Omental fat pad (tissue), 4 donors: ENCODE measurements at places on chromosomes 11 and 22. TPM values are rescaled to one million over a fixed set of nuclear protein-coding genes. Genes with fewer than 3 reads are reported as not detected.
A peak's percentile ranks its signal among the peaks of the same experiment; 100 is the strongest.

- no peak for DNase-seq
These were observed 10.7 kb upstream of the FAM118A start for GRCh38 chr22:45298934-45299505.

- DNase-seq, result no peak
These were observed 721.2 kb downstream of the LUZP2 start for GRCh38 chr11:25218036-25218435.

DNA sequence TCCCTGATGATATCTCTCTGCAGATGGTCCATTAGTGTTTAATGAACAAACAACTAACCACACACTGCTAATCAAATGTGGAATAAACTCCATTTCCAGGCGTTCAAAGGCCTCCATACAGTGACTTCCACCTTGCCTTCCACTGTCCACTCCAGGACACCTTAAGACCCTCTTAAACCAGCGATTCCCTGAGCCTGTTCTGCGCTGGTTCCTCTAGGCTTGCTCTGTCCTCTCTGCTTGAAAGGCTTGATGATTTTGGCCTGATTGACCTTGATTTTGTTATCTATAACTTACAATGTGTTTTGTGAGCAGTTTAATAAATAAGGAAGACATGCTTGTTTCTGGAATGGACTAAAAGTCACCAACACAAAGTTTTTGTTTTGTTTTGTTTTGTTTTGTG, 12.0 kb downstream of the OVCH2 start:
- DNase-seq, result no peak

GRCh38 chr11:114987186-114987760, 308.9 kb downstream of the NXPE2 start:
- no peak for DNase-seq

GRCh38 chr11:102610200-102610599, 14.9 kb downstream of the MMP20 start:
- no peak for DNase-seq

GRCh38 chr22:37088108-37088605, 21.4 kb downstream of the TMPRSS6 start:
- DNase-seq, result no peak

GRCh38 chr11:7445564-7445963, 39.7 kb upstream of the OLFML1 start:
- DNase-seq, result no peak

DNA sequence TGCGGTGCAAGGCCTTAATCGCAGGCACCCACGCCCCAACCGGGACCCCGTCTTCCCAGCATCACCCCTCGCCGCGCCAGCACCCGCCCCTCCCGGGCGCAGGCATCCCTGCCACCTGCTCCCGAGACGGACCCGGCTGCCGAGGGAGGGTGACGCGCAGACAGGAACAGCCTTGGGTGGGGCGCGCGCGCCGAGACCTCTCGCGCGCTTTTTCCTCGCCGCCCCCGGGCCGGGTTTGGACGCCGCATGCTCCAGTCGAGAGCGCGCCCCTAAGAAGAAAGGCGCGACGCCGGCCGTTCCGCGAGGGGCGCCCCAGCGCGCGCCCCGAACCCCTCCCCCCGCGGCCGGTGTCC, 504 bp downstream of the CFL1 start:
- peak; percentile 24 for DNase-seq

DNA sequence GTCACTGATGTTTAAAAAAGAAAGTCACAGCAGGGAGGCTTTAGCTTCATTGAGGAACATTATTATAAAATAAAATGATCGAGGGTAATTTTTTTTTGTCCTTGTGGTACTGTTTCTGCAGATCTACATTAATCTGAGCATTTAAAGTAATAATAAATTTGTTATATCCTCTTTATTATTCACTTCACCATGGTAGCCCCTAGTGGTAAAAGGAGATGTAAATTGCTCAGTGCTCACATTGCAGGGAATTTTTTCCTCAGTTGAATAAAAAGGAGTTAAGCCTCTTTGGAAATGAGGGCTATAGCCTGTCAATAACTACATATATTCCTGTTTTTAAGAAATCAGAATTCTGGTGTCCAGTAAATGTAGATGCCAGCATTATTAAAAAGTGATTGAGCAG, 99.7 kb upstream of the VPREB1 start:
- no peak for DNase-seq

- no peak for DNase-seq
These were observed 32.5 kb downstream of the ALX4 start for GRCh38 chr11:44277196-44278090.

GRCh38 chr11:77090373-77091111, 12.1 kb upstream of the OMP start:
- DNase-seq, result no peak

- DNase-seq, result no peak
These were observed 200.1 kb upstream of the GUCY1A2 start for GRCh38 chr11:107218123-107219013.

DNA sequence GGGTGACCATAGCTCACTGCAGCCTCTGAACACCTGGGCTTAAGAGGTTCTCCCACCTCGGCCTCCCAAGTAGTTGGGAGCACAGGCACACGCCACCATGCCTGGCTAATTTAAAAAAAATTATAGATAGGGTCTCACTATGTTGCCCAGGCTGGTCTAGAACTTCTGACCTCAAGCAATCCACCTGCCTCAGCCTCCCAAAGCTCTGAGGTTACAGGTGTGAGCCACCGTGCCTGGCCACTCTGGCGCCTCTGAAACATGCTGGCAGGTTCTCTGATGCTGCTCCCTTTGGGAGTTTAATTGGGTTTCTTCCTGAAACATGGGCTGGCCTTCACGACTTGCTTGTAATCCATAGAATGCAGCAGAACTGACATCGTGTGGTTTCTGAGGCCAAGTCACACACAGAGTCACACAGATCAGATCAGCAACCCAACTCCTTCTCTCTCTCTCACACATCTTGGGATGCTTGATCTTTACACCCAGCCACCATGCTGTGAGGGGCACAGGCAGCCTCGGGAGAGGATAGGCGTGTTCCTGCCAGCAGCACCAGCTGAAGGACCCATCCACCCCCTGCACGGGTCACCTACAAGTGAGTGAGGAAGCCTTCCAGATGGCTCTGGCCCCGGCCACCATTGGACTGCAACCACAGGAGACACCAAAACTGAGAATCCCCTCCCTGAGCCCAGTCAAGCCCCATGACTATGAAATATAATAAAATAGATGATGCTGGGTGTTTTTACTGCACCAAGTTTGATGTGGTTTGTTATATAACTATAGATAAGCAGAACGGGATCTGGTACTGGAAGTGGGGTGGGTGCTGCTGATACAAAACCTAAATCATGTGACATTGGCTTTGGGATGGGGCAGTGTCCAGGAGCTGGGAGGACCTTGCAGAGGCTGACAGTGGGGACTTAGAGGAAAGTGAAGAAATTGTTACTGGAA, 3.1 kb upstream of the GSC2 start:
- DNase-seq, result no peak

GRCh38 chr11:2465202-2466068, 20.6 kb downstream of the KCNQ1 start:
- DNase-seq, result peak; percentile 19

- no peak for DNase-seq
These were observed 11.3 kb downstream of the TRIM66 start for GRCh38 chr11:8671193-8671612.

GRCh38 chr11:464316-464715, 14.2 kb downstream of the PTDSS2 start:
- DNase-seq, result no peak

GRCh38 chr22:48331691-48332220, 1495.9 kb downstream of the BRD1 start:
- DNase-seq, result no peak

- DNase-seq, result no peak
These were observed 139.6 kb downstream of the DDX10 start for GRCh38 chr11:108804511-108804910.

DNA sequence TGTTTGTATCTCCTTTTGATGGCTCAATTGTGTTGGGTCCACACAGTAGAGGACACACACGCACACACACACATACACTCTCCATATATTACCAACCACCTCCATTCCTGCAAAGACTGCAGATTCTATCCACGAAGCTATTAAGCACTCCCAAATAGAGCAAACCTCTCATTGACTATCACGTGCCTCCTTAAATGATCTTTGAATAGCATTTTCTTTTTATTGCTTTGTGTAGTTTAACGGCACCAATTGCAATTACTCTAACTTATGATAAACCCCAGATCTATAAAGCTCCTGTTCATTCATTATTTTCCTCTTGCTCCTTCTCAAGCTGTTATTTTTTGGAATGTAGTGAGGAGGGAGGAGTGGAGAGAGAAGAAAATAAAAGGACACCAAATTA, 204.7 kb downstream of the ST3GAL4 start:
- no peak for DNase-seq

DNA sequence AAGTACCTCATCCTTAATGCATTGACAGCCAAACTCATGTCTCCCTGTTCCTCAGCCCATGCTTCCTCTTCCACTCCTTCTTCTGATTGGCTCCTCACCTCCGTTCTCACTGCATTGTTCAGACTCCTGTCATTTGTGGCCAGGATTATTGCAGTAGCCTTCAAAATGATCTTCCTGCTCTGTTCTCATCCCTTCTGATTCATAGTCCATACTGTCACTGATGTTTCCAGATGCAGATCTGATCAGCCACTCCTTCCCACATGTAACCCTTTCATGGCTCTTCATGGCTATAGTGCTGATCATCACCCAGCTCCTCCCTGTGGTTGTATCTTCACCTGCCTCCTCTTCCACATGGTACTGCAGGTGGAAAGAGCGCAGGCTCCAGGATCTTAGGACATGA, 71.7 kb downstream of the DEPDC5 start:
- no peak for DNase-seq

- peak; percentile 46 for DNase-seq
These were observed 10.4 kb upstream of the MRPL17 start for GRCh38 chr11:6693342-6694228.

DNA sequence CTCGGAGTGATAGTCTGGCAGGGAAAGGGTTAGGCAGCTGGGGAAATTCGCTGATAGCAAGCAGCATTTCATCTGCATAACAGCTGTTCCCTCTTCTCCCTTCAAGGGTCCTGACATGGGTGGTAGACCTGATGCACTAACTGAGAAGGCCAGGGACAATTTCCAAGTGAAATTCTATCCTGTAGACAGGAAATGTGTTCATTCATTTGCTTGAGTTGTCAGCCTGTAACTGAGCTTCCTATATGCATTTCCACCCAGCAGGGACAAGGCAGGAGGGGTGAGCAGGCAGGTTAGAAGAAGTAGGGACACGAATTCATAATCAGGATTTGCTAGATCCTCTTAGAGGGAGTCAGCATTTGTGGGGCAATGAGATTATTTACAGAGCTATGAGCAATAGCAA, 154.3 kb upstream of the NCAM1 start:
- DNase-seq, result no peak

GRCh38 chr22:49951000-49951677, 9.4 kb upstream of the PIM3 start:
- no peak for DNase-seq

Gene OR51T1
- total RNA-seq, result not detected

Gene BTG4
- not detected for total RNA-seq

Gene CHADL
- total RNA-seq, result 2.5 TPM

Gene H19
- total RNA-seq, result 569 TPM

Gene GPR83
- total RNA-seq, result 0.09 TPM

Gene CADM1
- 16.8 TPM for total RNA-seq

Gene CENPM
- total RNA-seq, result 5.4 TPM

Gene KRTAP5-2
- not detected for total RNA-seq
